Epithelial cell of prostate (primary cell): ENCODE measurements at places on chromosomes 12 and 14.

DNA sequence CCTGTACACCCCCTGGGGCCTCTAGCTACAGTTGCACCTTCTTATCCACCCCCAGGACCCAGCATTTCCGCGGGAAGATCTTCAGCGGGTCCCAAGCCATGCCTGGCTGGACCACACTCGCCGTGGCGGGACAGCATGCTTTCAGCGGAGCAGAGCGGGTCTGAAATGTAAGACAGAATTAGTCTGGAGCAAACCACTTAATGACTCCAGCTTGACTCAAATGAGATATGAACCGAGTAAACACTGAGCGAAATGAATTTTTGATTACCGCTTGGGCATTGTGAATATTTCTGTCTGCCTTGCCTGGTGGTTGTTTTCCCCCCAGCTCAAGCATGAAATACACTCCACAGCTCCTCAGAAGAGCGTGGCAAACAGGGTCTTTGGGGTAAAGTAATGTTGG is 60.8 kb downstream of the SLC24A4 start:
- DNase-seq = no peak

GRCh38 chr12:107103097-107103496 is 9.7 kb upstream of the CRY1 start:
- DNase-seq = no peak

DNA sequence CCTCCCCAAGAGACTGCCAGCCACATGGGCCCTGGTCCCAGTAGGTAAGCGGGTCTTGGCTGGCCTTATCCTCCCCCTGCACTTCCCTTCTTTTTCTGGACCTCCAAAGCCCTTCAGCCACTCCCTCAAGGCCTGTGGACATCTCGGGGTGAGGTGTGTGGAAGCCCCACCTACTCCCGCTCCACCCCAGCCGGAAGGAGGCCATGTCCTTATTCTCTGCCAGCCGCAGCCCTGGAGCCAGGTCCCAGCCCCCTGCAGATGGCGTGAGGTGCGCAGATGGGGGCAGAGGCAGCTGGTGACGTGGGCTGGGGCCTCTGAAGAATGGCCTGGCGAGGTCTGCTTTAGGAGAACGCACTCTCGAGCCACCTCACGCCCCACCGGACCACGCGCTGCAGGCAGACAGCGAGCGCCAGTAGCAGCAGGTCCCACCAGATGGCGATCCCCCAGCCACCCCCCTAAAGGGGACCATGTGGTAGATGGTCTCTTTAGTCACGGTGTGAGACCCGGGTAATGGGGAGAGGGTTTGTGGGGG is 167.1 kb downstream of the TSPAN9 start:
- no peak for DNase-seq

DNA sequence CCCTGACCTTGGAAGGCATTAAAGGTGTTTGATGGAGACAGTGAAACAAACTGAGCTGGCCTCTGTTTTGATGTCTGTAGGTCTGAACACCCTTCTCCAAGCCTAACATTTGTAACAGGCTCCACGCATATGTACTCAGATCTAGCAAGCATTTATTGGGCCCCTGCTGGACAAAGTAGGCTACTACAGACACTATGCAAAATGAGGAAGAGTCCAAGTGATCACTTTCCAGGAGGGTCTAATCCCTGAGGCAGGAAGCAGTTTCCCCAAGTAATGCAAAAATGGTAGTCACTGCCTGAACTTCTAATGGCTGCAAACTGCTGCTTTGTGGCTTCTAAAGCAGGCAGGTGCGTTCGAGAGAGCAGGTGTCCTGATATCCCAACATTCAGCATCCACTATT is 405.8 kb downstream of the MED13L start:
- no peak for DNase-seq

- DNase-seq = no peak
Observed at GRCh38 chr14:106210650-106211049, 684.3 kb downstream of the TMEM121 start.
